ENCODE measurements at places on chromosomes 13 and 19. TPM values are rescaled to one million over a fixed set of nuclear protein-coding genes. Genes with fewer than 3 reads are reported as not detected.

The FCAR gene
- total RNA-seq: not detected

DNA sequence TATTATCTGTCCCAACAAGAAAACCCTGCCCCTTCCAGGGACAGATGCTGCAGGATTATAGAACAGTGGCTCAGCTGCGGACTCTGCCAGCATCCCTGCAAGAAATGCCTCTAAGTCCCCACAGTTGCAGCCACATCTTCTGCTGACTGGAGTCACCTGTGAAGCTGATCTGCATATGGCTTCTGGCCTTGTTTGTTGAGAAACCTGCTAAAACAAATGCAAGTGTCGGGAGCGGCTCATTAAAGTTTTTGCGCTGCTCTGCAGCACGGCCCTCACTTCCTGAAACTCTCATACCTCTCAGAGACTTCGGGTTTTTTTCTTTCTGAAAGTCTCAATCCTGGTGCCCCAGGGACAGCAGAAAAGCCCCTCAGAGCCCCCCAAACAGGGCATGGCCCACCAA is 725.0 kb downstream of the UQCRFS1 start:
- no peak for DNase-seq
- no peaks in the 10 kb centered on the region for H3K36me3 ChIP-seq
- H3K27me3 ChIP-seq: no peaks in the 10 kb centered on the region
- no peaks in the 10 kb centered on the region for H3K4me1 ChIP-seq

DNA sequence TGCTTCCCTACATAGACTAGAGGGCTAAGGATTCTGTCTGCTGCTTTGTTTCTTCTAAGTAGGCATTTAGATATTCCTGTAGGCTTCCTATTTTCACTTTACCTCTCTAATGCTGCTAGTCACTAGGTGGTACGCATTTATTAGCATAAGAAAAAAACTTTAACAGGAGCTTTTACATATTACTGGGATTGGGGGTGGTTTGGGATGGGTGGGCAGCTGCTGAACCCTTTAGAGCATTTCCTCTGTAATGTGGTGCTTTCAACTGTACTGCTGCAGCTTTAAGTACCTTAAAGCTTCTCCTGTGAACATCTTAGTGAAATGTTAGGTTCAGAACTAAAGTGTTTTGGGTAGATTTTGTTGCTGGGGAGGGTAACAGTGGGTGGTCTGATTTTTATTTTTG is 92.6 kb downstream of the ZNF486 start:
- H3K4me1 ChIP-seq: no peaks in the 10 kb centered on the region
- H3K36me3 ChIP-seq: no peaks in the 10 kb centered on the region
- no peak for DNase-seq

DNA sequence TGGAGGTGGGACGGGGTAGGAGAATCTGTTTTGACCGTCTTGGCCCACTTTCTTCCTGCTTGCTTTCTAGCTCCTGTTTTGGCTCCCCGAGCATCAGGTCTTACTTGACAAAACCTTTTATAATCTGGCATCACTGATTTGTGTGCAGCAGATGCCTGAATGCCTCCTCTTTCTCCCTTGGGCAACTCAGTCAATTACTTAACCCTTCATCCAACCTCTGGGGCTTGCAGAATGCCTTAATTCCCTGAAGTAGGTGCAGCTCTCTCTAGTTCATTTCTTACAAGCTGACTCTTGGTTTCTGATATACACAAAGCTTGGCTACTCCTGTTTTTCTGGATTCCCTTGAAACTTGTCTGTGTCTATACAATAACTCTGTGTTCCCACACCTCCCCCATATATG is 5.7 kb upstream of the NUP58 start:
- no peak overlapping the region for H3K4me3 ChIP-seq
- no peaks in the 10 kb centered on the region for H3K36me3 ChIP-seq
- 0 out of 2 replicates have a peak, but pooled peaks cover under 1% of the 10 kb centered on the region for H3K4me1 ChIP-seq

GRCh38 chr13:106874323-106874722 is 306.4 kb upstream of the ARGLU1 start:
- H3K4me1 ChIP-seq: no peaks in the 10 kb centered on the region
- H3K36me3 ChIP-seq: no peaks in the 10 kb centered on the region
- no peak for DNase-seq
- no peaks in the 10 kb centered on the region for H3K27me3 ChIP-seq

DNA sequence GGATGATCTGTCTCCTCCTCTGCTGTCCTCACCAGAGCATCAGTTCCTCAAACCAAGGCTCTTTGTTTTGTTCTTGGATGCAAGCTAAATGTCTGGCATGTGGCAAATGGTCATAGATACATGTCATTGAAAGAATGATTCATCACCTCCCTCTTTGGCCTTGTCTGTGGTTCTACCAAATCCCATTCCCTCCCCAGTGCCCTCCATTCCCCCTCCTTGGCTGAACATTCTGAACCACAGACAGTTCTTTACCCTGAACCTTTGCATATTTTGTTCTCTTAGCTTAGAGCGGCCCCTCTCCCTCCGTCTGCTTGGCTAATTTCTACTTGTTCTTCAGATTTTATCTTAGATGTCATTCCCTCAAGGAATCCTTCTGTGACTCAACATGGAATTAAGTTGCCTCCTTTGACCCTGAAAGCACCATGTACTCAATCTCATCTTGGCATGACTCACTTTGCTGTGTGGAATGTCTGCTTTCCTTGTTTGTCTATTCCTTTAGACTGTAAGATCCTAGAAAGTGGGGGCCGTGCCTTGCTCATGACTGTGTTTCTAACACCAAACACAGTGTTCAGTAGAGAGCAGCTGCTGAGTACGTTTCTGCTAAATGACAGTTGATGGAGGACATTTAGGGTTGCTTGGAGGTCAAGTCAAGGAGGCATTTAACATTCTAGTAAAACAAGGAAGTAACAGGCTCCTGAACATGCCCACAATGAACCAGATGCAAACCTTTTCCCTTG is 8.1 kb downstream of the ALOX5AP start:
- no peaks in the 10 kb centered on the region for H3K36me3 ChIP-seq
- H3K27ac ChIP-seq: no peak overlapping the region
- H3K4me3 ChIP-seq: peak overlapping the region; percentile 19
- H3K4me1 ChIP-seq: peaks cover 69% of the 10 kb centered on the region
- DNase-seq: peak; percentile 10

- no peak overlapping the region for H3K27ac ChIP-seq
- DNase-seq: no peak
- H3K27me3 ChIP-seq: no peaks in the 10 kb centered on the region
- no peak overlapping the region for H3K4me3 ChIP-seq
- H3K36me3 ChIP-seq: no peaks in the 10 kb centered on the region
- no peaks in the 10 kb centered on the region for H3K4me1 ChIP-seq
These were observed 369.7 kb downstream of the COG6 start for GRCh38 chr13:40024967-40025714.

Measured in HepG2 (cell line).